Activated T-cell treated with anti-CD3 and anti-CD28 coated beads, Interleukin-2, amount 50 U/mL, for 72 hours (primary cell): ENCODE measurements at places on chromosomes 4 and X. TPM values are rescaled to one million over a fixed set of nuclear protein-coding genes. Genes with fewer than 3 reads are reported as not detected.

GRCh38 chrX:133369065-133369464 is 46.2 kb downstream of the GPC4 start:
- no peak overlapping the region for H3K4me3 ChIP-seq
- no peaks in the 10 kb centered on the region for H3K4me1 ChIP-seq
- H3K27ac ChIP-seq: no peak overlapping the region
- DNase-seq: no peak
- H3K36me3 ChIP-seq: no peaks in the 10 kb centered on the region
- peaks cover 28% of the 10 kb centered on the region for H3K27me3 ChIP-seq

- no peak overlapping the region for H3K4me3 ChIP-seq
- H3K36me3 ChIP-seq: peaks cover 16% of the 10 kb centered on the region
- DNase-seq: no peak
- no peaks in the 10 kb centered on the region for H3K27me3 ChIP-seq
Observed at GRCh38 chr4:107701565-107701964, 18.5 kb downstream of the PAPSS1 start.

DNA sequence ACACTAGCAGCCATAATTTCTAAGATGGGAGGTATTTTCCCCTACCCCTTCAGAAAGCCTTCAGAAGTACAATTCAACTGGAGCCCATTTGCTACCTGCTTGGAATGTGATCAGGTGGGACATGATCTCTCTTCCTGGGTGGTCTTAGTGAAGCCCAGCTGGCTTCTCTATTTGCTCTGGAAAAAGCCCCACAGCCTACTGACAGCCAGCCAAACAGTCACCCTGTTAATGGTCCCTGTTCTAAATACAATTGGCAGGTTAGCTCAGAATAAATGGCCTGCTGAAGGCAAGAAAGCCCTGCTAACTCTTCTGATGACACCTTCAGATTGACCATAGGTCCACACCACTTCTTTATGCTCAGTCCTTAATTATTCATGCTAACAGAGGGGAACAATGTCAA is 39.9 kb downstream of the HS6ST2 start:
- no peak for DNase-seq
- no peak overlapping the region for H3K27ac ChIP-seq
- no peaks in the 10 kb centered on the region for H3K36me3 ChIP-seq
- H3K4me3 ChIP-seq: no peak overlapping the region
- H3K4me1 ChIP-seq: no peaks in the 10 kb centered on the region
- H3K27me3 ChIP-seq: peaks cover 14% of the 10 kb centered on the region

DNA sequence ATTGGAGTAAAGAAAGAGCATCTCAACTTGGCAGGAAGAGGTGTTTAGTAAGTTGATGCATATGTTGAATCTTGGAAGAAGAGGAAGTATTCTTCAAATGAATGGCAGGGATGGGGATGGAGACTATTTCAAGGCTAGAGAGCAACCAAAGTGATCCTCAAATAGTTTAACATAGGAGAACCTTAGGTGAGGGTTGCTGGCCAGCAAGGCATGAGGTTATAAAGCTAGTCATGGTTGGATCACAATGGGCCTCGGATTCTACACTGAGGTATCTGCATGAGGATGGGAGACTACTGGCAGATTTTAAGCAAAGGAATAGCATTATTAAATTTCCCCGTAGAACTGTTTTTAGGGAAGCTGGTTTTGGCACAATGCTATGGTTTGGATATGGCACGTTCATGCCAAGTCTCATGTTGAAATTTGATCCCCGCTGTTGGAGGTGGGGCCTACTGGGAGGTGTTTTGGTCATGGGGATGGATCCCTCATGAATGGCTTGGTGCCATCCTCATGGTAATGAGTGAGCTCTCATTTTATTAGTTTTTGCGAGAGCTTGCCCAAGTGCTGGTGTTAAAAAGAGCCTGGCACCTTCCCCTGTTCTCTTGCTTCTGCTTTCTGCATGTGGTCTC is 41.9 kb upstream of the ETNPPL start:
- peaks cover 11% of the 10 kb centered on the region for H3K27me3 ChIP-seq
- H3K4me3 ChIP-seq: no peak overlapping the region
- H3K4me1 ChIP-seq: no peaks in the 10 kb centered on the region
- DNase-seq: no peak
- no peak overlapping the region for H3K27ac ChIP-seq
- peaks cover 2% of the 10 kb centered on the region for H3K36me3 ChIP-seq

DNA sequence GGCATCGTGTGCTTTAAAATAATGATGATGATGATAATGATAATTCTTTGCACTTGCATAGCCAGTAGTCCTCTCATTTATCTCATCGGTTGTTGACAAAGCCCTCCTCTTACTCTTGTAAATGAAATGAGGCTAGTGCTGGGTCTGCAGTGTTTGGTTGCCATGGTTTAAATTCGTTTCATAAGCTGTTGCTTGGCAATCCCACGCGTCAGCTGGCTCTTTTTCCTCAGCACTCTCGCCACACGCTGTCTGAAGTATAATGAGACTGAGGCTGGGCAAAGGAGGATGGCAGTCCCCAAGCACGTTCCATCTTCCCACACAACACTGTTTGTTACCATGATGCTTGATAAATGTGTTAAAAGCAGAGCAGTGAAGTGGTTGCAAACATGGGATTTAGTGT is 15.5 kb downstream of the PAGE4 start:
- no peak for DNase-seq
- no peak overlapping the region for H3K27ac ChIP-seq
- H3K27me3 ChIP-seq: peaks cover 39% of the 10 kb centered on the region
- H3K4me3 ChIP-seq: no peak overlapping the region
- H3K4me1 ChIP-seq: peaks cover 6% of the 10 kb centered on the region
- no peaks in the 10 kb centered on the region for H3K36me3 ChIP-seq

The KLHL4 gene
- total RNA-seq: 0.12 TPM
